ENCODE measurements at places on chromosomes 12 and 14.

- DNase-seq, result peak; percentile 77
These were observed 28.0 kb upstream of the GARIN6 start for GRCh38 chr12:99619389-99620158.

GRCh38 chr14:96050482-96050881 lies 11.3 kb downstream of the C14orf132 start:
- no peak for DNase-seq

DNA sequence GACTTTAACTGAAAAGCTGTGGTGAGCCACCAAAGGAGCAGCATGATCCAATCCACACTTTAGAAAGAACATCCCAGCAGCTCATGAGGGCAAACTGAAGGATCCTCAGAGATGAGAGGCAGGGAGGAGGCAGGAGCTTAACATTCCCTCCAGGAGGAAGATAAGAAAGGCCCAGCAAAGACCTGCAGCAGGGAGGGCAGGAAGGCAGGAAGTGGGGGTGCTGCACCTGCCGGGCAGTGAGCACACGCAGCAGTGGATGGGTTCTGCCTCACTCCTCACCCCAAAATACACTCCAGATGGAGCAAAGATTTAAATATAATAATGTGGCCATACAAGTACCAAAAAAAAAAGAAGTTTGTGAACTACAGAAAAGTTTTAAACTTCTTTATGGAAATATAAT lies 48.4 kb downstream of the GCH1 start:
- peak; percentile 48 for DNase-seq

GRCh38 chr14:74942181-74942580 lies 13.2 kb downstream of the PGF start:
- DNase-seq, result no peak

GRCh38 chr12:78226763-78227162 lies 396.1 kb downstream of the NAV3 start:
- no peak for DNase-seq

DNA sequence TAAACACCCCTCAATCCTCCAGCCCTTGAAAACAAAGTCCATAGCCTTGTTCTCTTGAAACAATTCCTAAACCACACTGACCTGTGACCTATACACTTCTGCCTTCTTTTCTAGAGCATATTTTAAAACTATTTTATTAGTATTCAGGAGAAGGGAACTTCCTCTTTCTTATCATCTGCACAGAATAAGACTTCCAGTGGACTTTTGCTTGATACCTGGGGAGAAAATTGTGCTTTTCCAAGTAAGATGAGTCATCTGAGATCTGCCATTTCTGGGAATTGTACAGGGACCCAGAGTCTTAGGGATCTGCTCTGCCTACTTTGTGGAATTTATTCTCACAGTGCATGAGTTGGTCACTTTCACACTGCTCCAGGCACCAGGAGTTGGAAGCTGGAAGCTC lies 10.5 kb upstream of the WNT5B start:
- DNase-seq, result no peak

- DNase-seq, result no peak
These were observed 392.5 kb downstream of the ADAMTS20 start for GRCh38 chr12:43159506-43159905.

DNA sequence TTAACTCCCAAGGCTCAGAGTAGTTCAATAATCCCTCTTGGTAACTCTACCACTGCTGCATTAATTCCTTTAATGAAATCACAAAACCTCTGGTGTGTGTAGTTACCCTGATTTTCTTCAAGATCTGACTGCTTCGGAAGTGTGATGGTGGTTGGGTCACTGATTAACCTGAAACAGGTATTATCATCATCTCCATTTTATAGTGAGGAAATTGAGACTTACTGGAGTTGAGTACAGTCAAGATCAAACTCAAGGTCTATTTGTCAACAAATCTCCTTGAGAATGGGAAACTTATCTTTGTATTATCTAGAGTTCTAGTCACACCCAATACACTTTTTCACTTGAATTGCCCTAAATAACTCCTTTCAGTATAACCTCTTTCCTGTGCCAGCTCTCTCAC lies 233.5 kb downstream of the BTG1 start:
- no peak for DNase-seq

- DNase-seq, result peak; percentile 88
These were observed 120.1 kb upstream of the FZD10 start for GRCh38 chr12:130041983-130042812.

DNA sequence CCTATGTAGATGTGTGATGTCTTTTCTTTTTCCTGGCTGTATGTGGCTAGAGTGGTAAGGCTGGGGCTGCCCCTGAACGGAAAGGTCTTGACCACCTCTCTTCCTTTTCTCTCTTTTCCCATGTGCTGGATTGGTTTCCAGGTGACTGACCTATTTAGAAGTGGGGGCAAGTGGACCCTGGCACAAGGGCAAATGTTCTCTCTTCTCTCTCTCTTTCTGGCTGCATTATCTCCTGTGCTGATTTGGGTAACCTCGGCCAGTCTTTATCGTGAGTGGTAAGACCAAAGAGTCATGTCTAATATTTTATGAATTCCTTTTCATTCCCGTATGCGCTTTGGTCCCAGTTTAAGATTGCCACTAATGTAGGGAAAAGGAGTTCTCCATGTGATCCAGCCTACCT lies 16.2 kb downstream of the ZNF664 start:
- DNase-seq, result no peak

DNA sequence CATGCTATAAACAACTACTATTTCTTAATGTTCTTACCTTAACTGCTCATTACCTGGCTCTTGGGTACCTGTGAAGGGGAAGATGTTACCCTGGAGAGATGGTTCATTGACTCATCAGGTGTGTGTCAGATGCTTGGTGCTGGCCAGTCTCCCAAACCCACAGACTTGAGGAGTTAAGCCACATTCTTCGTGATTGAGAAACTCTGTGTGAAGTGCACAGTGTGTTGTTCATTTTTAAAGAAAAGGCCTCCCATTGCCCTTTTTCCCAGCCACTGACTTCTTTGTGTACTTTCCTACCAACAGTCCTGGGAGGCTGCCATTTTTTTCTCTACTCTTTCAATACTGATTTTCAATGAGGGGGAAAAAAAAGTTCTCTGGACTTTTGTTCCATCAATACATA lies 3.2 kb downstream of the MGST1 start:
- DNase-seq, result no peak

GRCh38 chr14:52272375-52272774 lies 4.9 kb downstream of the PTGDR start:
- DNase-seq, result no peak

DNA sequence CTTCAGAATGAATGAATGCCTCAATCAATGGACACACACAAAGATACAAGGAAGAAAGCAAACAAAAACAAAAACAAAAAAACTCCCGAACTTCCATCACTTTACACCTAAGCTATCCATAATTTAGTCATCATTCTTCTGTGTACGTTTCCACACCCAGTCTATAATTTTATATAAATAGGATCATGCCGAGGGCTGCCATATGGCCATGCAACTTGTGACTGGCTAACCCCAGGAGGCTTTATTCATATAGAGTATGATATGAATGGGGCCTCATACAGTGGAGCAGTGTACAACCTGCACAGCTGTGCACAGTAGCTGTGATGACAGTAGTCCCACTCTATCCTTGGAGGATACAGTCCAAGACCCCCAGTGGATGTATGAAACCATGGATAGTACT lies 365.7 kb downstream of the TMEM132D start:
- no peak for DNase-seq

DNA sequence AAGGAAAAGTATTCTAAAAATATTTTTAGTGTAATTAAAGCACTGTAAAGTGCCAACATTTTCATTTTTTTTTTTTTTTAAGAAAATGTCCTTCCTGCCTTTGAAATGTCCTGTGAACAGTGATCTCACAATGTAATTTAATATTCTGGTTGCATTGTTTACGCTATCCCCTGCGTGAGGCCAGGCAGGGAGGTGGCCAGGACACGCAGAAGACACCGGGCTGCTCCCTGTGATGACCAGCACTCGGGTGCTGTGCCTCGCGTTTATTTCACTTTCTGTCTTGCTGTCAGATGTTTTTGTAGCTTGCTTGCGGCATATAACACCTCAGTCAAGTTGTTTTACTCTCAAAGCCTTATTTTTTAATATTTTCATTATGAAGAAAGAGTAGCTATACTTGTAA lies 18.5 kb downstream of the PIWIL1 start:
- DNase-seq, result no peak

- DNase-seq, result no peak
These were observed 12.2 kb downstream of the SLC48A1 start for GRCh38 chr12:47785036-47785886.

DNA sequence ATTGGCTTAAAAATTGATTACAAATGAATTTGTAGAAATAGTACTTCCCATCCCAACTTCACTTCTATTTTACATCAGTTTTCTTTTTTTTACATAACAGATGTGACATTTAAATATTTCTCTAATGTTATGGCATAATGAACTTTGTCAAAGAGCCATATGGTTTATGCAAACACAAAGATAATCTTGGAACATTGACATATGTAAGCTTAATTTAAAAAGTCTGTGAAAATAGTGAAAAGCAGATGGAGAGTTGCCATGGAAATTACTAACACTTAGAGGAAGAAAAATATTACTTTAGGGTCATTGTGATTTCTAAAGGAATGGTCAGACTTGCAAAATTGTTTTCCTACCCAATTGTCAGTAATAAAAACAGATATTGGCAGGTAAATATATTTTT lies 232.4 kb downstream of the AEBP2 start:
- no peak for DNase-seq

DNA sequence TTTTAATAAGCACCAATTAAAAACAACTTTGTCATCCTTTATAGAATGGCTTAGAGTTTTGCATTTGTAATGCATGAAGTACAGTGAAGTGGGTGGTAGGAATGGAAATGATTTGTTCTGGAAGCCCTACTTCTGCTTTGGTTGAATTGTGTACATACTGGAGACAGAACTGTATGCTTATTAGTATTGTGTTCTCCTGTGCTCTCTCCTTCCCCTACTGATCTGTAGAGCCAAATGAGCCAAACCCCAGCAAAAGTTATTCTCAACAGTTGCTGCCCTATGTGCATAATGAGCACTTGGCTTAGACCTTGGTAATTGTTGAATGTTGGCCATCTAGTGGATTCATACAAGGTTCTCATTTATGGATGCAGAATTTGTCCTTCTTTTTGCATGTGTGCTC lies 916.1 kb downstream of the GALC start:
- no peak for DNase-seq

GRCh38 chr14:73753124-73753886 lies 39.1 kb upstream of the PNMA1 start:
- peak; percentile 27 for DNase-seq

GRCh38 chr12:3085341-3086139 lies 8.4 kb downstream of the TSPAN9 start:
- DNase-seq, result peak; percentile 25

- no peak for DNase-seq
These were observed 52.1 kb downstream of the TBC1D30 start for GRCh38 chr12:64876388-64877071.

DNA sequence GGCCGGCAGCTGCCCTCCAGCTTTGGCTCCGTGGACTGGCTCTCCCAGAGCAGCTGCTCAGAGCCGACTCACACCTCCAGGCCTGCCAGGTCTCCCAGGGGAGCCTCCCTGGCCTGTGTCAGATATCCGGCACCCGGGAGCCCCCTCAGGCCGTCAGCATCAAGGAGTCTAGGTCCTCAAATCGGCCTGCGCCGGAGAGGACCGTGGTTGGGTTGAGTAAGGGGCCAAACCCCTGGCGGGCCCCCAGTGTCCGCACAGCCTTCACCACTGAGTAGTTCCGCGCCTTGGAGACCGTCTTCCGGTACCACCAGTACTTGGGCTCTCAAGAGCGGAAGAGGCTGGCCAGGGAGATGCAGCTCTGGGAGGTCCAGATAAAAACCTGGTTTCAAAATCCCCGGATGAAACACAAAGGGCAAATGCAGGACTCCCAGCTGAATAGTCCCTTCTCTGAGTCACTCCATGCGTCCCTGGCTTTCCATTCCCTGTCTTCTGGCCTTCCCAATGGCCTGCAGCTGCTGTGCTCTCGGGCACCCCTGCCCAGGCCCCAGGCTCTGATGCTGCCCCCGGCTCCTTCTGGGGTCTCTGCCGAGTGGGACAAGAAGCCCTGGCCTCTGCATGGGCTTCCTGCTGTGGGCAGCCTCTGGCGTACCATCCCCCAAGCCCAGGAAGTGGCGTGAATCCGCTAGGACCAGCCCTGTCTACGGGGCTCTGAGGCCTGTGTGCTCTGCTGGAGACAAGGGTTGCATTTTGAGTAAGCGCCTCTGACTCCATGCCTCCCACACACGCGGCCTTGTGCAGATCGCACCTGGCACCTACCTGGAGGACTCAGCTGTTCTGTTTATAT lies 245.1 kb upstream of the ATXN7L3B start:
- peak; percentile 69 for DNase-seq

DNA sequence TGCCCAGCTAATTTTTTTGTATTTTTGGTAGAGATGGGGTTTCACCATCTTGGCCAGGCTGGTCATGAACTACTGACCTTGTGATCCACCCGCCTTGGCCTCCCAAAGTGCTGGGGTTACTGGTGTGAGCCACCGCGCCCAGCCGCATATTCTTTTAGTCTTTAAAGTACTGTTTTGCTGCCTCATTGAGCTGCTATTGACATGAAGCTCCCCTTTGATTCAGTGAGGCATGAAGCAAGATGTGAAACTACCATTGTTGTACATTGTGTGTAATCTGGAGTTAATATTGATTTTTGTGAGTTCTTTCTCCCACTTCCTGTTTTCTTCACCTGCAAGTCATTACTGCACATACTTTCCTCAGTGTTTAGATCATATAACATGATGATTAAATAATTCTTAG lies 80.8 kb downstream of the MNAT1 start:
- no peak for DNase-seq

DNA sequence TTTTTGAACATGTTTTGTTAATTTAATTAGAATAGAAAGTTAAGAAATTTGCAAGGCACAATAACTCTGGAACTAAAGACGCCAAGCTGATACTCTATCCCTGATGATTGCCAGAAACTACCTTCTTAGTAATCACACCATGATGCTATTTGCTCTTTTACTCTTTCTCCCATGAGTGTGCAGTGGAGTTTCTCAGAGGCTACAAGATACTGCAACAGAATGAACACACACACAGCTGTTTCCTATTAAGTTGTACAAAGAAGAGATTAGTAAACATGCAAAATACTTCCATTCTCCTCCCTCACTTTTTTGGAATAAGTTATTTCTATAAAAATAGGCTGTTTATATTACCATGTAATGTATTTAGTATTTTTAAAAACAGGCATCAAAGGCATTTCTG lies 1367.5 kb downstream of the AACS start:
- DNase-seq, result no peak

DNA sequence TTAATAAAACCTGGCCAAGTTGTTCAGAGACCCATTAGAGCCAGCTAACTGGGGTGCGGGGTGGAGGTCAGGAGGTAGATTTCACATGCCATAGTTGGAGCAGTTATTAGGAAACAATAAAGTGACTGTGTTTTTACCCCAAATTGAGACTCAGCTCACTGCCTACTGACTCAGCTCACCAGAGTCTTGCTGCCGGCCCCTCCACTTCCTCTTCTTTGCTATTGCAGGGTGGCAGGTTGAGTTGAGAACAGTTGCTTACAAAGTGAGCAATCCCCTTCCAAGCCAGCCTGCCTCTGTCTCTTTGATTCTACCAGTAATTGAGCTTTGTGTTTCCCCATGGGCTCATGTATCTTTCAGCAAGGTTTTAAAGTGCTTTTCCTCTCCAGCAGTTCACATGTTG lies 12.9 kb downstream of the ST8SIA1 start:
- peak; percentile 35 for DNase-seq

All from H9 (cell line).